ENCODE measurements at places on chromosomes 12 and 14. TPM values are rescaled to one million over a fixed set of nuclear protein-coding genes. Genes with fewer than 3 reads are reported as not detected.

The DHRS2 gene
- total RNA-seq = 6.2 TPM

The OVCH1 gene
- total RNA-seq = not detected

The PTPN21 gene
- total RNA-seq = 9.0 TPM

The SAMD15 gene
- total RNA-seq = 1.4 TPM

The NYNRIN gene
- total RNA-seq = 0.44 TPM

The SVOP gene
- not detected for total RNA-seq

The RIN3 gene
- total RNA-seq = 21.5 TPM

The FERMT2 gene
- 43.7 TPM for total RNA-seq

The ZFHX2 gene
- 0.95 TPM for total RNA-seq

The PRB2 gene
- not detected for total RNA-seq

The ANP32D gene
- total RNA-seq = not detected

The TUBA1C gene
- total RNA-seq = 1,667 TPM

The TAS2R19 gene
- not detected for total RNA-seq

The ZNF605 gene
- total RNA-seq = 3.1 TPM

The XRCC3 gene
- total RNA-seq = 25.5 TPM

The KICS2 gene
- 7.0 TPM for total RNA-seq

The PRICKLE1 gene
- total RNA-seq = 0.83 TPM

The TNFAIP2 gene
- total RNA-seq = 283 TPM

The LTBP2 gene
- 10.0 TPM for total RNA-seq

The LRIG3 gene
- total RNA-seq = 5.1 TPM

The SCN8A gene
- 1.6 TPM for total RNA-seq

The PLA2G1B gene
- not detected for total RNA-seq

The SLC25A21 gene
- total RNA-seq = 0.98 TPM

The ASB2 gene
- total RNA-seq = 0.24 TPM

The TSPAN19 gene
- total RNA-seq = not detected

The KIF21A gene
- total RNA-seq = 18.7 TPM

The CTSG gene
- not detected for total RNA-seq

The CLSTN3 gene
- total RNA-seq = 11.7 TPM

The HOXC12 gene
- not detected for total RNA-seq

The ADAM21 gene
- total RNA-seq = not detected
